ENCODE measurements at places on chromosomes 4 and X.

DNA sequence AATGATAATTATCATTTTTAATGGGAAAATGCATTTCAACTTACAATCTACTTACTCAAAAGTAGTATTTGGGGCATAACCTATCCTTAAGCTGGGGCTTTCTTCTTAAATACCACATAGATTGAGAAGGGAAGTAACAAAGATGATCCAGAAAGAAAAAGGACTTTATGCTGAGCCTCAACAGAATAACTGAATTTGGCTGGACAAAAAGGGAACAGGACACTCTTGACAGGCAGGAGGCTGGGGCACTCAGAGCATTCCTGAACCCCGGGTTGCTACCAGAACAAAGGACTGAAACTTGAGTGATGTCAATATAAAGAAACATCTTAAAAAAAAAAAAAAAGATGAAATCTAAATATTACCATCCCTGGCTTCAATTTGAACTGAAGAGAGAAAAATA lies 23.9 kb downstream of the RELL1 start:
- no peak for DNase-seq

DNA sequence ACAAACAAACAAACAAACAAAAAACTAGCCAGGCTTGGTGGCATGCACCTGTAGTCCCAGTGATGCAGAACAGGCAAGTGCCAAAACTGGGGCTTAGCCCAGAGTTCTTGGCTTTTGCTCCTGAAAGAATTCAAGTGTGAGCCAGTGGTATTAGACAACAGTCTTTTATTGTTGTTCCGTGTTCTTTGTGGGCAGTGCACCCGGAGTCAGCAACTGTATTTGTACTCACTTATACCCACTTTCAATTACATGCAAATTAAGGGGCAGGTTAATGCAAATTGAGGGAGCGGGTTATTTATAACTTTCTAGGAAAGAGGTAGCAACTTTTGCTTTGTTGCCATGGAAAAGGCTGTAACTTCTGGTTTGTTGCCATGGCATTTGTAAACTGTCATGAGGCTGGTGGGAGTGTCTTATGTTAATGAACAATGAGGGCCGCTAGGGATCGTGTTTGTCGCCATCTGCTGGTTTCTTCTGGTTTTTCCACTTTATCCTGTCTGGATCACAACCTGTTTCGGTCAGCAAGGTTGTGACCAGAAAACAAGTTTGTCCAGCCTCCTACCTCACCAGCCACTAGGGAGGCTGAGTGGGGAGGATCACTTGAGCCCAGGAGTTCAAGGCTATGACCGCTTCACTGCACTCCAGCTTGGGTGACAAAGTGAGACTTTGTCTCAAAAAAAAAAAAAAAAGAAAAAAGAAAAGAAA lies 88.8 kb upstream of the ESX1 start:
- DNase-seq: peak; percentile 83

- DNase-seq: no peak
These were observed 83.5 kb upstream of the LIMCH1 start for GRCh38 chr4:41454423-41454822.

GRCh38 chr4:53818104-53818503 lies 226.8 kb upstream of the LNX1 start:
- DNase-seq: no peak

- DNase-seq: no peak
These were observed 136.5 kb downstream of the AASDH start for GRCh38 chr4:56250776-56251175.

- no peak for DNase-seq
These were observed 122.5 kb downstream of the ELOVL6 start for GRCh38 chr4:110075891-110076290.

- DNase-seq: peak; percentile 96
These were observed 67.3 kb downstream of the AFAP1 start for GRCh38 chr4:7872264-7872771.

DNA sequence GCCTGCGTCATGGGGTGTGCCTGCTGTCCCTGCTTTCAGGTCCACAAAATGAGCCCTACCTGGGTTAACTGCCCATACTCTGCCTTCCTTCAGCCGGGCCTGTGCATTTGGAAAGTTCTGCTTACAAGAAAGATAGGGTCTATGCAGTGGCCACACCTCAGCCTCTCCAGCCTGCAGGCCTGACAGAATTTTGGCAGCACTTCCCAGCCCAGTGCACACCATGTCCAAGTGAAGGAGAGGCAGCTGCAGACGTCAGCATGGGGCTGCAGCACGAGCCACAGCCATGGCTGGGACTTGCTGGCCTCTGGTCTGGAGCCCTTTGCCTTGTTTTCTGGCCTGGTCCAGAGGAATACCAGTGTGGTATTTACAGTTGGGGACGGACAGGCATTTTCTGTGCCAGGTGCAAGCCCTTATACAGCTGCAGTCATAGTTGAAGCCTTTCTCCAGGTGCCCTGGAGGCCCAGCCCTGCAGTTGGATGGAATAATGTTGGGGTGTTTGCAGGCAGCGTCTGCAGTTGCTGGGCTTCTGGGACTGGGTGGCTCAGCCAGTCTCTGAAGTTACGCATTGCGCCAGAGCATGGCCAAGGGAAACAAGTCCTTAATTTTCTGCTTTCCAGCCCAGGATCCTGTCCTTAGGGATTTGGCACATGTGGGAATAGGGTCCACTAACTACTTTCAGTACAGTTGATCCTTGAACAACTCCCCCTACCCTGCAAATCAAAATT lies 26.2 kb downstream of the JADE1 start:
- DNase-seq: peak; percentile 28

DNA sequence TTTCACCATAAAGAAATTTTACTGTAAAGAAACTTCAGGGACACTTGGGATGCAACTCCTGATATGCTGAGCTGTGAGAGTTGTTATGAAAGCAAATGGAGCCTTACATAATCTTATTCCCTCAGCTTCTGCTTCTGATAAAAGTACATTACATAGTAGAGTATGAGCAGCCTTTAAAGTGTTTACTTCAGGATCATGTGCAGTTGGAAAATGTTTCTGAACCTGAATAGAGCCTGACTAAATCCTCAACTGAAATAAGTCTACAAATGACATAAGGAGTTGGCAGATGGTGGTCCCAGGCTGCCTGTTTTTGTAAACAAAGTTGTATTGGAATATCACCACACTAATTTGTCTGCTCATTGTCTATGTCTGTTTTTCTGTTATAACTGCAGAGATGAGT lies 19.3 kb downstream of the RASSF6 start:
- DNase-seq: peak; percentile 37

- DNase-seq: peak; percentile 59
These were observed 170.6 kb upstream of the FAM9B start for GRCh38 chrX:9204560-9204959.

- no peak for DNase-seq
These were observed 47.7 kb upstream of the ADRA2C start for GRCh38 chr4:3718462-3718861.

- DNase-seq: no peak
These were observed 574.6 kb downstream of the RAPGEF2 start for GRCh38 chr4:159677521-159677920.

DNA sequence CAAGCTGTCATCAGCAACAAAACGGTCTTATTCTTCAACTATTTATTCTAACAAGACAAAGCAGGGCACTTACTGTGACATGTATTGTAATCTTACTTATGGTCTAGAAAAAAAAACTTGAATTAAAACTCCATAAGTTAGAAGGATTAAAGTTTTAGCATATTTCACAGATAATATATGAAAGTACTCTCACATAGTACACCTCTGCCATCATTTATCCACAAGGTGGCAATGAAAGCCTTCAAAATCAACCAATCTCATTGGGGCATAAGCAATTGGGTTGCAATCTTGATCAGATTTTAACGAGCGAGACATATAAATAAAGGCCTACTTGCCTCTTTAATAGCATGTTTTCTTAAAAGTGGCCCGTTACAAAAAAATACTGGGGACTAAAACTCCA lies 1382.9 kb downstream of the FAM133A start:
- peak; percentile 59 for DNase-seq

GRCh38 chr4:109414938-109415337 lies 18.7 kb upstream of the SEC24B start:
- DNase-seq: no peak

DNA sequence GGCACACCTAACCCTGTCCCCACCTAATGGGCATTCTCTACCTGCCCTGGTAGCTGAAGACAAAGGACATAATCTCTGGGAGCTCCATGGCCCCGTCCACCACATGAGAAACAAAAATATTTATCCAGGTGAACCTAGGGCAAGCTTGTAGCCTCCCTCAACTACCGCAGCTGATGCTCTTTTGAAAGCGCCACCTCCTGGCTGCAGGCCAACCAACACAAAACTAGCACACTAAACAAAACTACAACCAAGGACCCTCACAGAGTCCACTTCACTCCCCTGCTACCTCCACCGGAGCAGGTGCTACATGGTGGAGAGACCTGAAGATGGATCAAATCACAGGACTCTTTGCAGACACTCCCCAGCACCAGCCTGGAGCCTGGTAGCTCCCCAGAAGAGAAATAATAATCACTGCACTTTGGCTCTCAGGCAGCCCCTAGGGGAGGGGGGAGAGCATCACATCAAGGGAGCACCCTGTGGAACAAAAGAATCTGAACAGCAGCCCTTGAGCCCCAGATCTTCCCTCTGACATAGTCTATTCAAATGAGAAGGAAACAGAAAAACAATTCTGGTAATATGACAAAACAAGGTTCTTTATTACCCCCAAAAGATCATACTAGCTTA lies 111.3 kb upstream of the ATP8A1 start:
- DNase-seq: no peak

DNA sequence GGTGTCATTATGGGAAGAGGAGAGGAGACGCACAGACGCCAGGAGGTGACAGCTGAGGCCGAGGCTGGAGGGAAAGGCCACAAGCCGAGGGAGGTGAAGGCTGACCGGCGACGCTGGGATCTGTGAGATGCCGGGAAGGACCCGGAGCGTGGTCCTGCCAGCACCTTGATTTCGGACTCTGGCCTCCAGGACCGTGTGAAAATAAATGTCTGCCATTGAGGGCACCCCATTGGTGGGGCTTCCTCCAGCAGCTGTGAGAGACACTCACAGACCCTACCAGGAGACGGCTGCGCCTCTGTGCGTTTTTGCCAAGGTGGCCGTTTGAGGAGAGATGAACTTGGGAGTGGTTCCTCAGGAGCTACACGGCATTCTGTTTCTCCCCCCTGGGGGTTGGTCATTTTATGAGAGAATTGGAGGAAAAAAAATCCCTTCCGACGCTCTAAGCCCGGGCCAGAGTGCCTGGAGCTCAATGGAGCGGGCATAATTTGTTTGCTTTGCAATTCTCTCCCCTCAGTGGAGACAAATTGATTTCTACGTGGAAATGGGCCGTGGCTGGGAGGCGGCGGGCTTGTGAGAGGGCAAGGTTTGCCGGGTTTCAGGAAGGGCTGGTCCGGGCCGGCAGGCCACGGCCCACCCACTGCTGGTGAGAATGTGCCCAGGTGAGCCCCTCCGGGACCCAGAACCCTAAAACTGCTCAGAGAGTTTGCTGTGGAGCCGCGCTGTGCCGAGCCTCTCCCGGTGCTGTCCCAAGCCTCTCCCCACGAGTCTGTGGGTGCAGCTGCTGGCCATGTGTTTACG lies 53.9 kb downstream of the CPZ start:
- no peak for DNase-seq

- DNase-seq: no peak
These were observed 7.0 kb downstream of the TACC3 start for GRCh38 chr4:1728061-1728980.

DNA sequence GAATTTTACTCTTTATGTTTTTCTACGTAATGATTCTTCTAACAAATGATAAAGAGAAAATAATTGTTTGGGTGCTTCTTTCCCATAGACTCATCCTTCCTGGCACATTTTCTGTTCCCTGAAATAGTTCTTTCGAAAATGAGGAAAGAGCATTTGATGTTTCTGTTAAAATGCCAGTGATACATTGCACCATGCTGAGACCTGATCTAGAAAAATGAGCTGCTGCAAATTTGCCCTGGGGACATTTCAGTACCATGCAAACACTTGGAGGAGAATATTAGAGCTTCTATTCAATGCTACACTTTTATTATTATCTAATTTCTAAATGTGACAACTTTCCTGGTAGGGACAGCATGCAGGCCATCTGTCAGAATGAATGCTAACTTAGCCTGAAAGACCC lies 83.3 kb downstream of the C4orf33 start:
- no peak for DNase-seq

DNA sequence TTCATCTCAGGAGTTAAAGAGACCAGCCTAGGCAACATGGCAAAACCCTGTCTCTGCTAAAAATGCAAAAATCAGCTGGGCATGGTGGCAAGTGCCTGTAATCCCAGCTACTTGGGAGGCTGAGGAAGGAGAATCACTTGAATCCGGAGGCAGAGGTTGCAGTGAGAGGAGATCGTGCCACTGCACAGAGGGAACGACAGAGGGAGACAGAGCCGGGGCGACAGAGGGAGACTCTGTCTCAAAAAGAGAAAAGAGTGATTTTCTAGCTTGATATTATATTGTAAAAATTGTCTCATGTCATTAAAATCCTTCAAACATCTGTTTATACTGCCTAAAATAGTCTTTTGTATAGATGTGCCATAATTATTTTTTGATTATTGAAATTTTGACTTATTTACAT lies 225.4 kb upstream of the AGA start:
- DNase-seq: no peak

GRCh38 chr4:37609626-37610025 lies 76.5 kb downstream of the RELL1 start:
- no peak for DNase-seq

- DNase-seq: no peak
These were observed 789.0 kb downstream of the TECRL start for GRCh38 chr4:63620271-63620670.

All from fibroblast of mammary gland (primary cell).